ENCODE measurements at places on chromosomes 2 and 18.

- DNase-seq: no peak
These were observed 40.8 kb downstream of the WDR35 start for GRCh38 chr2:19949071-19949470.

GRCh38 chr18:49167084-49167483 lies 216.3 kb upstream of the SMAD7 start:
- no peak for DNase-seq

- DNase-seq: peak; percentile 97
These were observed at the start of gene C2orf68 for GRCh38 chr2:85611705-85612587. C2orf68 (minus strand) TSS chr2:85612066; CDS start chr2:85611984, 82 bp downstream.

DNA sequence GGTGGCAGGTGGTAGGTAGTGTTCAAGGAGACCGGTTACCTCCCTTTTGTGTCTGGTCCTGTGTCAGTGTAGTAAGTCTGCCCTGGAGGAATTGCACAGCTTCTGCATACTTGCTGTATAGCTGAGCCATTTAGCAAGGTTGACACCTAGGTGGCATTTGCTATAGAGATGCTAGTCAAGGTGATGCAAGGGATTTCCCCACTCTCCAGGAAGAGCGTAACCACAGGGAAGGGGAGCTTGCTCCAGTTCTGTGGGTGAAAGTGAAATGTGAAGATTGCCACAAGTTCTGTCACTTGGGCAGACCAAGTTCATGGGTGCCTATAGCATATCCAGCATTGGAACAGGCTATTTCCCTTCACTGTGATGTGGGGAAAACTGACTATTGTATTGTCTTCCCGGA lies 28.1 kb downstream of the NAT8 start:
- no peak for DNase-seq

DNA sequence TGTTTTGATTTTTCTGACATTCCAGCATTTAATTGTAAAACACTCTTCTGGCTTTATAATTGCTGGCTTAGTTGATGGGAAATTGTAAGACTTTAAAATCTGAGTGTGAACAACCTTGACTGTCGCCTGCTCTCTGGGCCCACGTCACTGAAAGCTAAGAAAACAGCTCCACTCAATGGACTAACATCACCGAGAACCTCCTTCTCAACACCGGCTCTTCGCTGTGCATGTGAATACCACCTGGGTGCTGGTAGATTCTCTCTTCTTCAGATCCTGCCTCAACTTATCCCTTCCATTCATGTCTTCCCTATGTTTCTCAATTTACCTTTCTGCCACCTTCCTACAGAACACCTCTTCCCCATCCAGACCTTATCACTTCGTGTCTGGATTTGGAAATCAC lies 523.1 kb upstream of the ID2 start:
- DNase-seq: no peak

GRCh38 chr2:195934484-195934883 lies 134.2 kb downstream of the DNAH7 start:
- no peak for DNase-seq
